ENCODE measurements at places on chromosomes 16 and 17.

DNA sequence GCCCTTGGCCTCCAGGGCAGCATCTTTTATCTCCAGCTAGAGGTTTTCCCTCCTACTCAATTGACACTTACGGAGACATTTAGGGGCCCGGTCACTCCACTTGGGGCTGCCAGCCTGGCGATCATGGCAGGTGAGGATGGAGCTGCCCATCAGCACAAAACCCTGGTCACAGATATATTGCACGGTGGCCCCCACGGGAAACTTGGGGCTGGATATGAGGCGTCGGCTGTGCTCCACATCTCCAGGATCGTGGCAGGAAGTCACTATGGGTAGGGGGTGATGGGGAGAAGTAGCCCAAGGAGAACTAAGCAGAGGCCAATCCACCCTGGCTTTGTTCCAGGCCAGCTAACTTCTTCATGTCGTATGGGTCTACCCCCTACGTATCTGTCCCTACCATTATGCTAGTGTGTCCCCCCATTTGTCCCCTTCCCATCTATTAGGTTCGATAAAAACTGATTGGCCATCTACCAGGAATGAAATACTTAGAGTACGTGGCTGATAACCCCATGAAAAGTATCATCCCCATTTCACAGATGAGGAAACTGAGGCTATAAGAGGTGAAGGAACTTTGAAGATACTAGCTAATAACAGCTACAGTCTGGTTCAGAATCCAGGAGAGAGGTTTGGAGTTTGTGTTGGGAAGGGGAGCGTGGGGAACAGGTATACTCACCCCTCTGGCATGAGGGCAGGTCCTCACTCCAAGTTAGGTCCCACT, 6.1 kb upstream of the PHF12 start:
- no peak for DNase-seq

DNA sequence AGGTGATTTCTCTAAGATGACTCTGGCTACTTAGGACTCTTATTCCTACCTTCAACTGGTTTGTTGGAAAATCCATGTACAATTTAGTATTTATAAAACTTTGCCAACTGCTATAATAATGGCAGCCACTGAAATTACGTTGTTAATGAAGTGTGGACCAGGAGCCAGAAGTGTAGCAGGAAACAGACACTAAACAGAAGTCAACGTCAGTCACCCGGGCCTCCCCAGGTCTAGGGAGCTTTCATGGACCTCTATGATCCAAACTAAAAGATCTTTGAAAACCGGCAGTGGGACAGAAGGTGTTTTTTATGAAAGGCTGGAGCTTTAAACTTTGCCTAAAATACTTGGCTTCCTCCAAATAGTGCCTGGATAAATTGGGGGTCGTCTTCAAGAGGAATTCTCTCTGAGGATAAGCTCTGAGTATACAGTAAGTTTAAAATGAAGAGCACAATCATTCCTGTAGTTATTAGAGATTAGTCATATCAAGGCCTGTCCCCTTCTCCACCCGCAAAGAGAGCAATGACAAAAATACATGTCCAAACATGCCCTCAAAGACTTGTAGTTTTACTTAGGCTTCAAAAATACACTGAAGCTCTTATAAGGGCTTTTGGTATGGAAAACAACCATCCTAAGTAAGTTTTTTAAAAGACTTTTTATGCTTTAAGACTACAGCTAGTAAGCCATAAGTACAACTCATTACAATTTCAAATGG, 34.6 kb downstream of the DCUN1D3 start:
- DNase-seq: no peak

GRCh38 chr17:27471321-27472269, 15.3 kb downstream of the KSR1 start:
- no peak for DNase-seq

- DNase-seq: no peak
Observed at GRCh38 chr16:58628845-58629732, 537 bp downstream of the CNOT1 start.

GRCh38 chr16:75053791-75054555, 55.1 kb downstream of the ZNRF1 start:
- DNase-seq: peak; percentile 65

GRCh38 chr17:35523296-35523695, 14.2 kb downstream of the SLFN12L start:
- DNase-seq: no peak

DNA sequence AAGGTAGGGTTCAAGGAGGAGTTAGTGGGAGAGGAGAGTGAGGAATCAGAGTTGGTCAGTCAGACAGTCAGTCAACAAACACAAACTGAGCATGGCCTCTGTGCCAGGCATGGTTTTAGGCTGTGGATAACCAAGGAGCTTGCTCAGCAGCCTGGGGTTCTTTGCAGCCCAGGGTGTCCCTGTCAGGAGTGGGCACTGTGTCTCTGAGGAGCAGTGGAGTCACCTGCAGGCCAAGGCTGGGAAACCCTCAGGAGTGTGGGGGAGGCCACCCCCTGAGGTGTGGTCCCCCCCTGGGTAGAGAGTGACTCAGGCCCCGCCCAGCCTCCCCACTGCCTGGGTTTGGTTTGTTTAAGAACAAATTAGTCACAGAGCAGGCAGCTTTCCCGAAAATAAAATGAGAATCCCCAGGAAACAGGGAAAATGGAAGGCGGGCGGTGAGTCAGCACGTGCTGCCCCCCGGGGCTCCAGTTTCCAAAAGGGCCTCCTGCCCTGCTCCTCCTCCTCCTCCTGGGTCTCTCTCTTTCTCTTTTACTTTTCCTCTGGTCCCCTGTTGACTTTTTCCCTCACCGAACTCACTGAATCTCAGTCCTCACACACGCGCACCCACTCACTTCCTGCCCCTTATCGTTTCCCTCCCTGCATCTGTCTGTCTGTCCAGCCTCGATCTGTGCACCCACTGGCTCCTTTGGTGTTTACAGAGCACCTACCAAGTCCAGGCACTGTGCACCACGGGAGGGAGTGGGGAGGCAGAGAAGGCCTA, 44.3 kb downstream of the SOCS3 start:
- no peak for DNase-seq

DNA sequence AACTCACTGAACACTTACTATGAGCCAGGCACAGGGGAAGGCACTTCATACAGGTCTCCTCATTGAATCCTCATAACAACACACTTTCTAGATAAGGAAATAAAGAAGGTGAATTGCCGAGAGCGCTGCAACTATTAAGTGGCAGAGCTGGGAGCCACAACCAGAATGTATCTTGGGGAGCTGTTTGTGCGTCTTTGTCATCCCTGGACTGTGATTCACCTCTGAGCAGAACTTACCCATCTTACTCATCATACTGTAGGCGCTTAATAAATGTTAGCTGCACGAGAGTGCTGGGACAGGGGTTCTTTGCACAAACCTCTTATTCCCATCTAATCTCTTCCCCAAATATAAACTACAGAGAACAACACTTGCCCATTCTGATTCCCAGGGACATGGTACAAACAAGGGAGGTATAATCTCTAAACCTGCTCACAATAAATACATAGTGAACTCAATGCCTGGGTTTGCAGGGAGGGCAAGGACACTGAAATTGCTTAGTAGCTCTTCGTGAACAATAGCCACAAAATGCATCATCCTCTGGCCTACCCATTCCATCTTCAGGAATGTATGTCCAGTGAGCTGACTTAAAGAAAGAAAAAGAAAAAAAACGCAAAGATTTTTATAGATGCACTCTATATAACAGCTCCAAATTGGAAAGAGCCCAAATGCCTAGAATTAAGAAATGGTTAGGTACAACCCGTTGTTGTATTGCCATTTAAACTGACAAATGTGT, 43.0 kb downstream of the MYO18A start:
- no peak for DNase-seq

DNA sequence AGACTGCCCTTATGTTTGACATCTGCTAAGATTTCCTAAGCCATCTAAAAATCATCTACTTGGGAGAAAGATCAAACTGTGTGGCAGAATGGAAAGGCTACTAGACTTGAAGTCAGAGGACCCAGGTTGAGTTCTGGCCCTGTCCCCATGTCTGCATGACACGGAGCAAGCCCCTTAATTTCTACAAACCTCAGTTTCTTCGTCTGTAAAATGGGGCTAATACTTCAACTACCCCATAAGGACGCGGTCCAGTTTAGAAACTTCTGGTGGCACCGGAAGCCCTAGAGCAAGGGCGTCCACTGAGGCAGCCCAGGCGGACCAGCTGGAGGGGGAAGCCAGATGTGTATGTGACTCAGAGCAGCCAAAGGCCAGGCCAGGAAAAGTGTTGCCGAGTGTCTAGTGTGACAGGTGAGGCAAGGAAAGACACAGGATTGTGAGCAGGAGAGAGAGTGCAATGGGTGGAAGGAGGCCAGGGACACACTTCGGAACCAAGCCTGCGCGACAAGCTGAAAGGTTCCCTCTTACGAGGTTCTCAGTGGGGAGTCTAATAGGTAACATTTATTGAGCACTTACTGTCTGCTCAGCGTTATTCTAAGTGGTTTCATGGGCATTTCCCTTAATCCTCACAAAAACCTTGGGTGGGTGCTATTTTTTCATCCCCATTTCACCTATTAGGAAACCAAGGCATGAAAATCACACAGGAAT, 17.8 kb upstream of the PITPNM3 start:
- DNase-seq: no peak

GRCh38 chr16:27235055-27235937, 32.0 kb downstream of the KDM8 start:
- DNase-seq: peak; percentile 76

DNA sequence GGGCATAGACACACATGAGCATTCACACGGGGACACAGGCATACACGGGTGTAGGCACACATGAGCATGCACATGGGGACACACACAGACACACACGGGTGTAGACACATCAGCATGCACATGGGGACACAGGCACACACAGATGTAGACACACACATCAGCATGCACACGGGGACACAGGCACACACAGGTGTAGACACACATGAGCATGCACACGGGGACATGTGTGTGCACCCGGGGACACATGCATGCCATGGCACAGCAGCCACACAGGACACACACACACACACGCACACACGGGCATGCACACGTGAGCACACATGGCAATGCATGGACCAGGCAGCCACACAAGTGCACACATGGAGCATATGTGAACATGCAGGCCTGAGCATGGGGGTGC, 5.2 kb upstream of the DCXR start:
- no peak for DNase-seq

DNA sequence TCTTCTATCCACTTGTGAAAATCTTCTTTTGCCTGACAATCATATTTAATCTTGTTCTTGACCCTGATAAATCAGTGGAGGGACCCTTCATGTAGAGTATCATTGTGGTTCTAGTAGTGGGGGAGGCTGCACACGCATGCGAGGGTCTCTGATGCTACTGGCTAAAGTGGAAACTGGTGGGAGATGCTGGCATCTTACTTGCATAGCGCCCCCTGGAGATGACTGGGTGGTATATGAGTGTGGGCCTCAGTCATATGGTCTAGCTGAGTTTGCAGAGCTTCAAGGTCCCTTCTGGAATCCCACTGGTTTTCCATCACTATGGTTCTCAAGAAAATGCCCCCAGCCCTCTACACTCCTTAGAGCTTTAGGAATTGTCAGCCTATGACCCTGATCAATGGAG, 236.4 kb upstream of the AXIN2 start:
- no peak for DNase-seq

DNA sequence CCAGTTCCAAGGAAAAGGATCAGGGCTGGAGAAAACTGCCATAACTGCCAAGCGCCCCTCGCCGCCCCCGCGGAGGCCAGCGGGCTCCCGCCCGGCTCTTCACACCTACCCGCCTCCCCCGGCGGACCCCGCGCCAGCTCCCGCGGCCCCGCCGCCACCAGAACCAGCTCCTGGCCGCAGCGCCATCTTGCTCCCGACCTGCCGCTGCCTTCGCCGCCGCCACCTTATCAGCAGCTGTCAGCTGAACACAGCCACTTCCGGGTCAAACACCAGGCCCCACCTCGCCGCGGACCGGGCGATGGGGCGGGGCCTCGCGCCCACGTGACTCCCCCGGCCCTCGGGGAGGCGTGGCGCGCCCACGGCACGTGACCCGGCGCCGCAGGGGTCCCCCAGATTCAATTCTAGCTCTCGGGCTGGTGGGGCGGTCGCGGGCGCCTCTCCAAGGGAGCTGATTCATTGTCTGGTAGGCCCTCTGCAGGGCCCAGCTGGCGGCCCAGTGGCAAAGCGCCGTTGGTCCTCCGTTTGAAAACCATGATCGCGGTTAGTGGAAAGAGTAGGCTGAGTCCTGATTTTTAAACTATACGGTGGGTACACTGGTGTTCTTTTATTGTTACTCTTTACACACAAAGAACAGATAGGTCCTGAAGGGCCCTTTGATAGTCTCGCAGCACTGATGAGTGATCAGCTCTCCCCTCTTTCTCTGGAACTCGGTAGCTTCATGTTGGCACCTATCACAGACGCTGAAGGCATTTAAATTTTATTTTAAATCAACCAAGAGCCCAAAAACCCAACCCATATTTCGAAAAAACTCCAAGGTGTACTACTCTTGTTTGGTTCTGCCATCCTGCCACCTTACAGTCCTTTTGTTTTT, at the start of gene SYNRG:
Gene SYNRG (minus strand): TSS at position 249 of the 871 bp plus-strand sequence. CDS start 63 bp downstream, at position 186.
- DNase-seq: peak; percentile 83

DNA sequence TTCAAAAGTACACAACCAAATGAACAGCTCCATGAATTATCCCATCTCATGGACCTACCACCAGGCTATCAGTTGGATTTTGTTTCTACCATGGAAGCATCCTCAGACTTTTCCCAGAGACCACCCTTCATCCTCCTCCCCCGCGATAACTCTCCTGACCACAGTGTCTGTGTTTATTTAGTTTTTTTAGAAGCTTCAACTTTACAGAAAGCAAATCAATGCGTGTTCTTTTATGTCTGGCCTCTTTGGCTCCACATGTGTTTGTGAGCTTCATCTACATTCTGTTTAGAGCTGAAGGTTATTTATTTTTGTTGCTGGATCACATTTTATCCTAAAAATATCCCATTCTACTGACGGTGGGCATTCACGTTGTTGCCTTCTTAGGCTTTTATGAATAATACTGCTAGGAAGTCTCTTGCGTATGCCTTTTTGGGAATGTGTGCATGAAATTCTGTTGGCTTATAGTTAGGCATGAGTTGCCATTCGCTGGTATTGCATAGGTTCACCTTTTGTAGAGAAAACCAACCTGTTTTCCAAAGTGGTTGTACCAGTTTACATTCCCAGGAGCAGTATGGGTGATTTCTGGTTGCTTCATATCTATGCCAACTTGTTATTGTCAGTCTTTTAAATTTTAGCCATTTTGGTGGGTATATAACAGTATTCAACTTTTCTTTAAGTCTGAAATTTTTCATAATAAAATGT, 83.0 kb downstream of the CMIP start:
- DNase-seq: no peak

- peak; percentile 22 for DNase-seq
Observed at GRCh38 chr17:80671039-80671824, 126.6 kb downstream of the RPTOR start.

DNA sequence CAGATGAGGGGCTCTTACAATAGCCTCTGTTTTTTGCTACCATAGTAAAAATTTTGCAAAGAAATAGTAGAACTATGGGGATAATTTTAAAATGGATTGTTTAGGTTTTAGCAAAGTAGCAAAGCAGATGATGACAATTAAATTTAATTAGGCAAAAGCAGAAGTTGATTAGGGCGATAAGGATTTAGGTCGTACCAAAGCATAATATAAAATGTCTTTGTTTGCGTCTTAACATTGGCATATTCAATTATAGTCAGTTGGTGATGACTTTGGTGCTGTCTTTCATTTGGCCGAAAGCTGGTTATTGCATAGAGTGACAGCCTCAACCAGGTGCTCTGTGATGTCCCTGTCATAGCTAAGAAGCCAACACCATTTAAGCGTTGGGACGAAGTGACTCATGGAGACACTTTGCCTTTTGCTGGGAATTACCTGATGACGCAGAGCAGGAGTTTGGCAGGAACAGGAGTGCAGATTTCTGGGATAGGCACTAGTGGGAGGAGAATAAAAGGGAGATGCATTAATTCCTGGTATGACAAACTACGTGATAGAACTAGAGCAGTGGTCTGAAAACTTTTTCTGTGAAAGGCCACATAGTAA, 38.3 kb downstream of the MAP2K6 start:
- DNase-seq: no peak

Data from NCI-H2029 (cell line).